ENCODE measurements at places on chromosomes 12 and 14.

GRCh38 chr12:67958187-67958586 is 31.1 kb upstream of the IFNG-AS1 start:
- ATAC-seq: no peak

GRCh38 chr12:57216014-57216911 is at the start of gene NXPH4:
Gene NXPH4, plus strand, starts transcription at chr12:57216794. Its CDS starts 176 bp downstream, at chr12:57216970.
- peak; percentile 63 for ATAC-seq

GRCh38 chr14:22487401-22487800 is 101.6 kb downstream of the DAD1 start:
- no peak for ATAC-seq

GRCh38 chr12:53751336-53752191 is at the start of gene CISTR:
Gene CISTR, minus strand, starts transcription at chr12:53751979.
- ATAC-seq: peak; percentile 70

DNA sequence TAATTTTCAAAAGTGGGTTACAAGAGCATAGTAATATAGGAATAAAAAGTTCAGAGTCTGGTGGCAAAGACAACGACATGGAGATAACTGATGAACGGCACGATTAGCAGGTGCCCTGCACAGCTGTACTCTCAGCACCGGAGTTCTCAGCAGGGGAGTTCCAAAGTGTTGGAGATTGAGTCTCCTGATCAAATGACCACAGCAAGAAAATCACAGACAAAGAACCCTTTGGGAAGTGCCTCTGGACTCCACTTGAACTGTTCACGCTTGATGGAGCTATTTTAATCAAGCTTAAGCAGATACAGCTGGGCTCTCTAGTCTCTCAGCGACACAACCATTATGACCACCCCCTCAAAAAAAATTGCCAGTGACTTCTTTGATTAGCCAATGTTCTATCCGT is 153.1 kb downstream of the ALG10B start:
- no peak for ATAC-seq

- no peak for ATAC-seq
These were observed 5.6 kb upstream of the RPAP3 start for GRCh38 chr12:47711448-47711847.
